ENCODE measurements at places on chromosomes 12 and 14. TPM values are rescaled to one million over a fixed set of nuclear protein-coding genes. Genes with fewer than 3 reads are reported as not detected.

Gene MYH6
- polyA plus RNA-seq = 0.13 TPM

Gene JAG2
- polyA plus RNA-seq = 6.3 TPM

Gene ATL1
- polyA plus RNA-seq = 4.0 TPM

Gene PCED1B
- 2.8 TPM for polyA plus RNA-seq

DNA sequence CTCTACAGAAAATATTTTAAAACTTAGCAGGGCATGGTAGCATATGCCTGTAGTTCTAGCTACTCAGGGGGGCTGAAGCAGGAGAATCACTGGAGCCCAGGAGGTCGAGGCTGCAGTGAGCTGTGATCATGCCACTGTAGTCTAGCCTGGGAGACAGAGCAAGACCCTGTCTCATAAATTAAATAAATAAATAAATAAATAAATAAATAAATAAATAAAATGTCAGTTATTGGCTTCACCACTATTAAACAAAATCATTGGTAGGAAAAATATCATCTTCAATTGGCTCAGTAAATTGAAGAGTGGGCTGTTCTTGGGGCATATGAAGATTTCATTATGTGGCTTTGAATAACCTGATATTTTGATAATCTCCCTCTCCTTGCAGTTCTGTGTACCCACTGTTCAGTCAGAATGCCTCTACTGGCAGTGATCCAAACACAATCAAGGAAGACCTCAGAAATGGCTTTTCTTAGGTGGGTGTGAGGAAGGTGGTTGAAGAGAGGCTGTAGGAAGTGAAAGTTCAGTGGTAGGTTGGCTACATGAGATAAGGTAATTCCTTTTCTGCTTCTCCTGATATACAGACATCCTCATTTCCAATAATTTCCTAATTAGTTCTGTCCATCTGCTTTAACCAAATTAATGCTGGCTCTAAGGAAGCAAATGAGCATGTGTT, 175.8 kb downstream of the MSRB3 start:
- no peak for DNase-seq

DNA sequence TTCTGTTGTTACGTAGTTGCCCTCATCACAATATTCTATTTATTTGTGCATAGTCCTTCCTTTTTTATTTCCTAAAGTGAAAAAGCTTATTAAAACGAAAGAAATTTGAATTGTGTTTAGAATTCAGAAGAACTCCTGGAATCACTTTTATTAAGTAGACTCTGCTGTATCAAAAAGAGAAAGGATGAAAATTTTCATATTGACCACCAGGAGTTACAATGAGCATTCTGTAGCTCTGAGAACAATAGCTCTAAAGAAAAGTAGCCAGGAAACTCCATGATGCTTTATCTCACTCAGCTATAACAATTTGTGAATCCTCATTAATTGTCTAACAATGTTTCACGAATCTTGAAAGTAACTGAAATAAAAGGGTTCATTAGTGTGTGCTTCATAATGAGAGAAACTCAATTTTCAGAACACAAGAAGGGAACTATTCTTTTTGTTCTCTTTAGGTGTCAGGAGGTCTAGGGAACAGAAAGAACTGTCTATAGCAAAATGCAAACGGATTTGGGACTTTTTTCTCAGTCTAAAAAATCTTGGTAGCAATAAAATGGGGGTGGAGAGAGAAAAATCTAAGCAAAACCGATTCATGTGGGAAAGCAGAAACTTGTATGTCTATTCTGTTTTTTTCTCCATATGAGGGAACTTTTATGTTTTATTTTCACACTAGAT, 19.3 kb downstream of the ASCL1 start:
- no peak for DNase-seq

- no peak for DNase-seq
These were observed 36.1 kb downstream of the ASCL1 start for GRCh38 chr12:102993537-102993936.

DNA sequence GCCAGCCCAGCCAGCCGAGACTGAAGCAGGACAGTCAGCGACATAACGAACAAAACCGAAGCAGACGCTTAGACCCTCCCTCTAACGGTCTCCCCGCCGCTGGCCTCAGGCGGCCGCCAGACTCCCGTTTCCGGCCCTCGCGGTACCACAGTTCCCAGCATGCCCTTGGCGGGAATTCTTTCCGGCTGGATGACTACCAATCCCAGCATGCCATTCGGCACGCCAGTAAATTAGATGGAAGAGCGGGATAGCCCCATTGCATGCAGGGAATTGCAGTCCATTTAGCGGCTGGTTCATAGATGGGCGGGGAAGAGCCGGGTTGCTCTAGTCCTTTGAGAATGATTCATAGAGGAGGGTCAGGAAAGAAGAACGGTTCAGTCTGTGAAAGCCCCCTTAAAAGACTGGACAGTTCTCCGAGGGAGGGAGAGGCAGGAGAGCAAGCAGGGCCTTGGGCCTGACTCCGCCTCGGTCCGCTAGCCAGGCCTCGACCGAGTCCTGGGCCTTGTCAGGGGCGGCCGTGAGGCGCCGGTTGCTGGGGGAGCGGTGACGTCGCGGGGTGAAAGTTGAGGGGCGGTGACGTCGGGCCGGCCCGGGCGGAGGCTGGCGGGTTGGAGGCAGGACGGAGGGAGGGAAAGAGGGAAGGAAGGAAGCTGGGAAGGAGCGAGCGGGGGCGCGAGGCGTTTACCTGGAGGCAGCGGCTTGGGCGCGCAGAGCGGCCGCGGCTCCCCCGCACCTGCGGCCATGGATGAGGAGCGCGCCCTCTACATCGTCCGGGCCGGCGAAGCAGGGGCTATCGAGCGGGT, at the start of gene RIC8B:
Gene RIC8B (plus strand): TSS at position 678 of the 803 bp plus-strand sequence. CDS start 64 bp downstream, at position 742.
- peak; percentile 100 for DNase-seq

GRCh38 chr12:18068355-18068754, 21.6 kb downstream of the RERGL start:
- no peak for DNase-seq

DNA sequence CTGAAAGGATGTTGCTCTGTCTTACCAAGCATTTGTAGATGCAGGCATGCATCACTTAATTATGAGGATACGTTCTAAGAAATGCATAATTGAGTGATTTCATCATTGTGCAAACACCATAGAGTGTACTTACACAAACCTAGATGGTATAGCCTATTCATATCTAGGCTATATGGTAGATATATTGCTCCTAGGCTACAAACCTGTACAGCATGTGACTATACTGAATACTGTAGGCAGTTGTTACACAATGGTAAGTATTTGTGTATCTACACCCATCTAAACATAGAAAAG, 75.9 kb downstream of the IFT81 start:
- DNase-seq = no peak

All from kidney (tissue), 22 donors.